ENCODE measurements at places on chromosomes 2 and 18.

GRCh38 chr2:25079050-25079635 lies 37.3 kb downstream of the EFR3B start:
- no peak for DNase-seq

DNA sequence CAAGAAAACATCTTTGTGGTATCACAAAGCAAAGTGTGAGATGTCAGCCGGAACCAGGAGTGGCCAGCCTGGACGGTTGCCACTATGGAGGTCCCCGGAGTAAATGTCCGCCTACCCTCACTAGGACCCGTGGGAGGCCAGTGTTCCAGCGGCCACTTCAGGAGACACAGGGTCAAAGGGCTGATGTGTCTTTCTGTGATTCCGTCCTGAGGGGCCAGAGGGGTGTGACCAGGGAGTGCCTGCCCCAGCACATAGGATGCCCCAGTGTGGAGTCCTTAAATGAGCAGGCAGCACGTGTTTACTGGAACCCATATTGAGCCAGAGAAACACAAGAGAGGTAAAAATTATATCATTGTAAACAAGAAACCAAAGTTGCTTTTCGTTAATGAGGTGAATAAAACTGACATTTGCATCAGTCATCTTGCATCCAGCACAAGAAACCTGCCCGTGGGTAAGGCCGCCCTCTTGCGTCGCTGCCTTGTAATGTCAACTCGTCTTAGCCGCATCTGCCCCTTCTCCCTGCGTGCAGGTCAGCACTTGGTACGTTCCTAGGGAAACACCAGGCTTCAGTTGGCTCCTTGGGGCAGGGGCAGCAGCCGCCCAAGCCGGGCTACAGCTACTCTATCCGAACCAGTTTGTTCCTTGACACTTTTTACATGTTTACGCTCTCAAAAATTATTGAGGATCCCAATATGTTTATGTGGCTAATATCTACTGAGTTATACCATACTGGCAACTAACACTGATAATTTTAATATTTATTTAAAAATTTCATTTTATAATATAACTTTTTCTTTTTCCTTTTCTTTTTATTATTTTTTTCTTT lies 46.7 kb upstream of the LAPTM4A start:
- DNase-seq, result peak; percentile 79

DNA sequence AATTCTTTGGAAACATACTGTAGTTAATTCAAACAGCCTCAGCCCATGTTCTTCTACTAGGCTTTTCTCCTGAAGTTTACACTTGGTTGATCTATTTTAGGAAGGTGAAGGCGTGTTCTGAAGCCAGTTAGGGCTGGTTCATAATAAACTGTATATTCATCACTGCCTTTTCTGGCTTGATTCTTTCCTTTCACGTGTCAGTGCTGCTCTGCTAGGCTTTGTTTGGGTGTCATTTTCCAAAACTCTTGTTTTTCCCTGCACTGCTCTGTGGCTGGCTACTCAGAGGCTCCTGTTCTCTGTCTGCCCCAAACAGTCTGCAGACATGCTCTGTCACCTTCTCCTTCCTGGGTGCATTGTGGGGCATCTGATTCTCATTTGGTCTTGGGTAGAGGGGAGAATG lies 136.1 kb downstream of the PARD3B start:
- DNase-seq, result no peak

- no peak for DNase-seq
Observed at GRCh38 chr2:226198956-226199355, 600.7 kb downstream of the IRS1 start.

GRCh38 chr18:7603259-7604000 lies 36.3 kb downstream of the PTPRM start:
- no peak for DNase-seq

- DNase-seq, result no peak
Observed at GRCh38 chr18:8046441-8046840, 479.3 kb downstream of the PTPRM start.

- no peak for DNase-seq
Observed at GRCh38 chr2:105102963-105103421, 65.1 kb downstream of the MRPS9 start.

GRCh38 chr2:75424936-75425619 lies 135.7 kb downstream of the EVA1A start:
- DNase-seq, result no peak

GRCh38 chr2:225512469-225512868 lies 113.0 kb downstream of the NYAP2 start:
- DNase-seq, result no peak

GRCh38 chr18:56770873-56771272 lies 119.7 kb downstream of the WDR7 start:
- DNase-seq, result no peak

DNA sequence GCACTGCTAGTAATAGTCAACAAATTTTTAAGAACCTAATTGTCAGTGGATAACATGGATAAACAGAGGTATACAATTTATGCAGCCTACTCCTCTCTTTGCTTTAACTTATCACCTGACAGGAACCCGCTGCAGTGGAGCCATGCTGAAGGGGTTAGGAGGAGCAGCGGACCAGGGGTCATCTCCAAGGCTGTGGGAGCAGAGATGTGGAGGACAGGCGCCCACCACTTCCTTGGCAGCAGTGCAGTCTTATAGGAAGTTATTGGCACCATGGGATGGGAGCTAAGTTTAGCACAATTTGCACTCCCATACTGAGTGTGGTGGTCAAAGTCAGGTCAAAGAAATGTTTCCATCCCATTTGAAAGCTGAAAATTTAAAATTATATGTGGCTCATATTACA lies 35.6 kb downstream of the HDLBP start:
- no peak for DNase-seq

DNA sequence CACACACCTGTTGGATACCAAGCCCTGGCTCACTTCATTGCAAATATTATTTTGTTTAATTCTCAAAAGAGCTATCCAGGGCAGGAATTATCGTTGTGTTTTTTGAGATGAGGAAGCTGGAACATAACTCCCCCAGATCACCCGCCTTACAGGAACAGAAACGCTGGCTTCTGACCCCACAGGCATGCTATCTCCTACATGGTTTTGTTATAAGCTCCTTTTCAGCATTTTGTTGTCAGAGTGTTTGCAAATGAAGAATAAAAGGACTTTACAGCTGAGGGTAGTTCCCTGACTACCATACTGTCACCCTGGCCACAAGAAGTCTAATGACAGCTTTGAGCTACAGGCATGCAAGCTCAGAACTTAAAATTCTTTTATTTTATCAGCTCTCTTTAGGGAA lies 62.0 kb upstream of the MRPS9 start:
- no peak for DNase-seq

- no peak for DNase-seq
Observed at GRCh38 chr18:76668119-76668518, 154.2 kb upstream of the ZNF236 start.

DNA sequence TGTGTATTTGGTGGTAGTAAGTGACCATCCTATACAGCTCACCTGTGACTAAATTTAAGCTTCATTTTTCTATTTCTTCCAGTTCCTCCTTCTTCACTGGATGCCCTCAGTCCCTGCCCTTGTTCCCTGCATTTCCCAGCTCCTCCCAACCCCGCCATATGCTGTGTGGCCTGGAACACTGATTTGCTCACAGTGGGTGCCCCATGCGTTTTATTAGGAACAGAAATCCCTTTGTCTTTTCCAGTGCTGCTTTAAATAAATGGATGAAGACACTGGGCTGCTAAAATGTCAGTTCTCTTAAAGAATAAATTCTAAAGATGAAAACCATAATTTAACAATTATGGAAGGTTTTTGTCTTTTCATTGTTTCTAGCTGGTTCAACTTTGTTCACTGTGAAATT lies 477.3 kb downstream of the DCDC2C start:
- no peak for DNase-seq

DNA sequence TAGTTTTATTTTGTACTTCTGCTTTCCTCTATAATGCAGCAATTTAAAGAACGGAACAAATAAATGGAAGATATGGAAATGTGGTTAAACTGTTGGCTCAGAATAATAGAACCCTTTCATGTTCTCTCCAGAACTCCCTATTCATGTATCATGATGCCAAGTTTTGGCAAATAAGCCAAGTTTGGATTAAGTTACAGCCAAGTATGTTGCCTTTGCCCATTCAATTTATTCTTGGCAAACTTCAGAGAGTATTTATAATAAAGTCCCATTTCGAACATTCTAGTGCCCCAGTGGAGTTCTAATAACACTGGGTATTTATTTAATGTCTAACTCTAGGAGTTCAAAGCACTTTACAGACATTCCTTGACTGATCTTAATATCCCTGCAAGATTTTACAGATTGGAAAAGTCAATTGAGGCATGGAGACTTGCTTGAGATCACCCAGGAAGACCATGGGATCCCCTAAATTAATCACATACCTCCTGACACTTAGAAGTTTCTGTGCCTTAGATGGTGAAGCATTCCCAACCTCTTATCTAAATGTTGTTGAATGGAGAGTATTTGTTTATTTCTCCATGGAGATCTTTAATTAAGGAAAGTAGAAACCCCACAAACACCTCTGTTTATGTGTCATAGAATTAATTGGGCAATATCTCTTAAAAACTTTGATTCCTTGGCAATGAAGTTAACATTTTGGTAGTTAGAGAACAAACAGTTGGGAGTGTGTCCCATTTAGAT lies 106.7 kb downstream of the ACKR3 start:
- DNase-seq, result no peak

DNA sequence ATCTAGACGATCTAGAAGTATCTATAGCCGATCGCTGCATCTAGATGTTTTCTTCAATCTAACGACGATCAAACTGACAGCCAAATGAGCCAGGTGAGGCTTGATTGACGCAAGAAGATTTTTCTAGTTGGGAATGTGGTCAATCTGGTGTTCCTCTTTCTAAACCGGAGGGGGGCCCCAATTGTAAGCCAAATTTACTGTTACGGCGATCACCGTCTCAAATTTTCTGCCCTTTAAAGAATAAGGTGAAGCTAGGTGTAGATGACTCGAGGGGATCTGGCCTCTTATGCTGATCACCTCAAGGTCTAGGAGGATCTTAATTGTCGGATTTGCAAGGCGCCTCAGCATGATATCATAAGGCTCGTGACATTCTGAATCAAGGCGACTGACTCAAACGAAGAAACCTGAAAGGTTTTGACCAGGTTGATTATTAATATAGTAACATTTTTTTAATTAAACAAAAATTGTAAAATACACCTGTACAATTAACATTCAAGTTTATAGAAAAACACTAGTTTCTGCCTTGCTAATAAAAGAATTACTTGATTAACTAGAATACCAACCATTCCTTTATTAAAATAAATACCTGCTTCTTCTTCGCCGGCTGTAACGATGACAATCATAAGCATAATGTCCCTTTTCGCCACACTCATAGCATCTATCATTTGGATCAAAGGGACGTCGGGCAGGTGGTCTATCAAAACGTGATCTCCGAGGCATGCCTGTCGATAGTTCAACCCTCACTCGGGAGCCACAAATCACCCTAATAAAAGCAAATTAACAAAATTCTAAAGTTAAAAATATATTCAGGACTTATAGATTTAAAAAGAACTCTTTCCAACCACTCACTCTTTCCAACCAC lies 2.0 kb downstream of the SRSF7 start:
- no peak for DNase-seq

DNA sequence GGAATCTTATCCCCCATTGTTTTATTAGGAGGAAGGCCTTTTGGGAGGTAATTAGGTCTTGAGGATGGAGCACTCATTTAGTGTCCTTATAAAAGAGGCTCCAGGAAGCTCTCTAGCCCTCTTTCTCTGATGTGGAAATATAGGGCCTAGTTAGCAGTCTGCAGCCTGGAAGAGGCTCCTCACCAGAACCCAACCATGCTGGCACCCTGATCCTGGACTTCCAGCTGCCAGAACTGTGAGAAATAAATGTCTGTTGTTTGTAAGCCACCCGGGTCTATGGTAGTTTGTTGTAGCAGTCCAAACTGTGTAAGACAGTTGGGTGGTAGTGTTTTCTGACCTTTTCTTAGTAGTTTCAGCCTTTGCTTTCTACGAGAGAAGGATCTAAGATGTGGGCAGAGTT lies 100.7 kb downstream of the KIAA1328 start:
- no peak for DNase-seq

DNA sequence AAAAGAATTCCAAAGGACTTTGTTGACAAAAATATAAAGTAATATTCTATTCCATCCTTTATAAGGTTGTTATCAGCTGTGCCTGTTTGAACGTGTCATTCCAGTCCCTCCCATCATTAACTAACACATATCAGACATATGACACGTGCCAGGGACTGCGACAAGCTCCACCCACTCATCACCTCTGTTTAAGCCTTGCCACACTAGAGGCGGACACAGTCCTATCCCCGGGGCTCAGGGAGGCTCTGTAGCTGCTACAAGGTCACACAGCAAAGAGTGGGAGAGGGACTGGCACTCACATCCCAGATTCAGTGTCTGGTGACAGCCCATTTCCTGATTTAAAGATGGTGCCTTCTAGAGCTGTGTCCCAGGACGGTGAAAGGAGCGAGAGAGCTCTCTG lies 30.0 kb downstream of the TBC1D8 start:
- no peak for DNase-seq

GRCh38 chr2:41678639-41679038 lies 369.2 kb upstream of the PKDCC start:
- DNase-seq, result no peak

DNA sequence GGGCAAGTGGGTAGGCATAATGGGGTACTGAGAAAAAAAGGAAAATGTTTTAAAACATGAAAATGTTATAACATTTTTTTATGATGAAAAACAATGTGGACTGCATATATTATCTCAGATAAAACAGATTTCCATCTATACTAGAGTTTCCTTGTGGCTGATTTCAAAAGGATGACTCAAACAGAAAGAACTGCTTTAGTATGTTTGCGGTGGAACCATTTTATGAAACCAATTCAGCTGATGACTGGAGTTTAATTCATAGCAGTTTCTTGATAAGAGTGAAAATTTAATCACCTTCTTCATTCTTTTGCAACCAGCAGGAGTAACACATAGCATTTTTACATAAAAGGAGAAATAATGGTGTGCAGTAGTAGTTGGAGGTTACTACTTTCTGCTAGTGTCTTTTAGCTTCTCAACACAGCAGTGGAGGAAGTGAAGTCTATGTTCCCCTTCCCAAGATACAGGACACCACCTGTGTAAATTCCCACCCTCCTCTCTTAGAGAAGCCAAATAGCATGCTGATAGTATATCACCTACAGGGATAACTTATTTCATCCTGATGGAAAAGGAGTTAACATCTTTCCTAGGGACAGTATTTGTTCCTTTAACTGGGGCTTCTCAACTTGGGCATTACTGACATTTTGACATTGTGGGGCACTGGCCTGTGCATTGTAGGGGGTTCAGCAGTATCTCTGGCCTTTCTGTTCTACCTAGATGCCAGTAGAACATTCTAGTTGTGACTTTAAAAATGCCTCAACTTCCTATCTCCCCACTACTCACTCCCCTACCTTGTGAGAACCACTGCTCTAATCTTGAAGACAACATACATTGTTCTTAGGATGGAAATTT lies 29.9 kb downstream of the PELI1 start:
- DNase-seq, result no peak
